ENCODE measurements at places on chromosomes 5 and 9.
A peak's percentile ranks its signal among the peaks of the same experiment; 100 is the strongest.

DNA sequence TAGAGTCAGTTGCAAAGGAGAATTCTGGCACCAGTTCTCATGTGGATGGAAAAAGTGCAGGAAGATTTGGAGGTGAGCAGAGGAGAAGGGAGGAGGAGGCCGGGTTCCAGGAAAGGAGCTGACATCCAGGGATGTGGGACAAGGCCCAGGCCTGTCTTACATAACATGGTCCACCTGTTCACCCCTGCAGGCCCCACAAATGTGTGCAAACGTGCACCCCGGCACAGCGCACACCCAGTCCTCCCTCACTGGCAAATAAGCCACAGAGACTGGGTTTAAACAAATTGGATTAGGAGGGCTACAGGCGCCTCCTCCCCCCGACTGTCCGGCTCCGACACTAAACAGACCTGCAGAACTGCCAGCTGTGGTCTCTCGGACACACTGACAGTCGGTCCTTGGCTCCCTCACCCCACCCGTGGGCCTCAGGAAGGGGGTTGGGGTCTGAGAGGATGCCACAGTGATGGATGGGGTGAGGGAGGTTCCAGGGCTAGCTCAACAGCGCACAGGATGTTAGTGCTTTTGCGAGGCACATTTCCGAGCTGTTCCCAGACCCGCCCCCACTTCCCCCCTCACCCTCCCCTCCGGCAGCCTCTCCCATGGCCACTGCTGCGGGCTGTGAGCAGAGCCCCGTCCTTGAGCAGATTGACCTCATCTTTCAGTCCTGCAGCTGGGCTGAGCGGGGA is 43.4 kb upstream of the IL17B start:
- no peak for DNase-seq

DNA sequence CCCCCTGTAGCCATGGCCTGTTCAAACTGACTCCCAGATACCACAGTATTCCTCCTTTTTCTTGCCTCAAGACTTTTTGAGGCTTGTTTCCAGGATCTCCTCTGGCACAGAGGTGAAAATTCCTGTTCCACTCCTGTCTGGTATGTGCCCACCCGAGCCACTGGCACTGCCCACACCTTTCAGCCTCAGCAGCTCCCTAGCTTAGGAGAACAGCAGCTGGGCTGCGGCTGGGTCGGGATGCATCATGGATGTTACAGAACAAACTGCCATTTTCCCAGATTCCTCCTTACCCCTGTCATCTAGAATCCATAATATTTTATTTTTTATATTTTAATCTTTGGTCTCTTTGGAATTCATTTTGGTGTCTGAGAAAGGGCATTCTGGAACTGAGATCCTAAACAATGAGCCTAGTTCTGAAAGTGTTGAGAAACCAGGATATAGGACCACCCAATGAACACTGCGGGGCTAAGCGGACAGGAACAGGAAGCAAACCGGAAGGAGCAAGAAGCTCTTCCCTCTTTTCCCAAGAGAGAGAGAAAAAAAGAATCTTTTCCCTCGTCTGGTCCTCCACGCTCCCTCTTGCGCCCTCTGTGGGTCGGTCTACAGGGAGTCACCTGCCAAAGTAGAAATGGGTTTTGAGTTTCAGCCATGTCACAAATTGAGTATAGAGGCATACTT is 12.5 kb downstream of the OR2S2 start:
- DNase-seq: peak; percentile 62

GRCh38 chr9:130766021-130766926 is 68.8 kb upstream of the ABL1 start:
- no peak for DNase-seq

- no peak for DNase-seq
These were observed 146.5 kb downstream of the MTX3 start for GRCh38 chr5:79844571-79844970.

DNA sequence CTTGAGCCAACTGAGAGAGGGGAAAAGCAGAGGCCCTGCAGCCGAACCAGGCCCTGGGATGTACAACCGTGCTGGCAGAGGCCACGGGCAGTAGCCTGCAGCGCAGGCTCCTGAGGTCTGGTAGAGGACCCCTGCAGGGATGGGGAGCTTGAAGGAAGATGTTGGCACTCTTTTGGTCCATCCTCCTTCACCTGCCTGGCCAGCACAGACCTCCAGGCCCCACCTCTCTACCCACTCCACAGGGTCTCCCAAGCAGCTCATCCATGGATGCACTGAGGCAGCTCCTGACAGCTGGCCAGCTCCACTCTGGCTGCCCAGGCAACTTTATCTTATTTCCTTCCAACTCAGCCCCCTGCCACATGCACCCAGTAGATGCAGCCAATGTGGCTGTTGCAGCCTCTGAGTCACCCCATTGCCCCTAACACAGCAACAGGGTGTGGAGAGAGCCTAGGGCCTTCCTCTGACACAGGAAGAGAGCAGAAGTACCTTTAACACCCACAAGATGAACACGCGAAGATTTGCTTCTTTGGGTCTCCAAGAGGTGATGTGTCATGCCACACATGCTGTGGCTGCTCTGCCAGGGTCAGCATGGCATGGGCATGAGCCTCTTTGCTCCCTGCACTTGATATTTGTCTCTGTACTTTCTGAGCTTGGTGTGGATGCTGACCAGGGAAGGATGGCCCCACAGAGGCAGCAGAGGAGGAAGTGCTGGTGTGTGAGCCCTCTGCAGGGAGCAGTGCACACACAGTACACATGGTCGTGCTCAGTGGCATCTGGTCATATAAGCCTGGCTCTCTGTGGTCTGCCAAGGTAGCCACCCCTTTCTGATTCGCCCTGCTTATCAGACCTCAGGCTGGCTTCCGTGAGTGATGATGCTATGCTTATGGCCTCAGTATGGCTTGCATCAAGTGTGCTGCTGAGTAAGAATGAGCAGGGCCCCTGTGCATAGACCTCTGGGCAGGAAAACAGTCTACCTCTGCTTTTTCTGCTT is 117.2 kb downstream of the NRG2 start:
- DNase-seq: peak; percentile 3

DNA sequence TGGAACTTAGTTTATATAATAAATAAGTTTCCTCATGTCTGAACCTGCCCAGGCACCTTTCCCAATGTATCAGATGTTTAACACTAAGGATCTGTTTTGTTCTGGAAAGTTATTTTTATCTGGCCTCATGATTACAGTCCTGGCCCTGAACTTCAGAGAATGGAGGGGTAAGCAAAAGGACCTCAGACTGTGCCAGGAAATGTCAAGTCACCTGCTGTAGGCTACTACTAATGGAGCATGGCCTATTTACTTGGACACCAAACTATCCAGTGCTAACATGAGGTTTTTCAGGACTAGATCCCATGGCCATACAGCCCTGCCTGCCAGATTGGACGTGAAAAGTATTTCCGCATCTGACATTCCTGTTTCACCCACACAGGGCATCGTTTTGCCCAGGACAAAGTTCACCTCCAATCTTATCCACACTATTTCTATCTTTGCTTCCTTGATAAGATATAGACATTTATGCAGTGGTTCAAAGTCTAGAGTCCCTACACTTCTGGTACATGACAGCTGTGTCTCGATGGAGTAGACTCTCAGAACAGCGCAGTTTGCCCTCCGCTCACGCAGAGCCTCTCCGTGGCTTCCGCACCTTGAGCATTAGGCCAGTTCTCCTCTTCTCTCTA is at the start of gene BTNL8:
Gene BTNL8 (plus strand): TSS at position 539 of the 626 bp plus-strand sequence. CDS start 152 bp downstream, outside the sequence.
- no peak for DNase-seq

Measured in GM20000 (cell line).